Esophagus muscularis mucosa (tissue), 4 donors: ENCODE measurements at places on chromosomes 2 and 18. TPM values are rescaled to one million over a fixed set of nuclear protein-coding genes. Genes with fewer than 3 reads are reported as not detected.

DNA sequence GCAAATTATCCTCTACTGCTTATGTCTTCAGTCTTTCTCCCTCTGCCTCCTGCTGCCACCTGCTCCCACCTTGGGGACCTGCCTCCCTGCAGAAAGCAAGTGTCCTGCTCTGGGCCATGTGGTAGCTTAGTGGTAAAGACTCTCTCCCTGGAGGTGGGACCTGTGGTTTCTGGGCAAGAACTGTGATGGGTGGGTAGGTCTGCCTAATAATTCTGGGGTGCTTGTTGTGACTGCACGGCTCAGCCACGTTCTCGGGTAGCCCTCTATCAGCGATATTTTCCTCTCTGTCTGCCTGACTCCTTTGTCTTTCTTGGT is 16.4 kb upstream of the CD28 start:
- DNase-seq, result no peak

Gene IL36A
- total RNA-seq, result not detected

Gene DOK6
- 4.1 TPM for total RNA-seq

GRCh38 chr2:215493376-215493775 is 57.5 kb upstream of the FN1 start:
- DNase-seq, result no peak

- DNase-seq, result no peak
Measured at GRCh38 chr2:141528990-141529389, 601.8 kb downstream of the LRP1B start.
